ENCODE measurements at places on chromosomes 5 and 9.

GRCh38 chr5:163347671-163348070 lies 89.7 kb upstream of the CCNG1 start:
- DNase-seq: peak; percentile 20

DNA sequence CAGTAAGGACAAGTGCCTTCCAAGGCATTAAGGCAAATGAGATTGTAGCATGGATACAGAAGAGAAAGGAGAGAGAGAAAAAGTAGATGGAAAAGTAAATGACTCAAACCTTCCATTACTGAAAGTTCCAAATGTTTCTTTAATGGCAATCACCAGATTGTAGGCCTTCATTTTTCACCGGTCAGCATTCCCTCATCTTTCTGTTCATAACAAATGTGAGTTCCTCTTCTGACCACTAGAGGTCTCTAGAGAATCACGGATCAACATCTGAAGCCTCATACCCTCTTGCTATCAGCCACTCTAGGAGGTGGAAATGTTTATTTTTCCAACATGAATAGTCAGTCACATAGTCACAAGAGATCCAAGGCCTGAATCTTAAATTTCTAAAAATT lies 73.6 kb upstream of the RPS23 start:
- peak; percentile 32 for DNase-seq

- DNase-seq: no peak
Measured at GRCh38 chr5:84131372-84131771, 253.3 kb downstream of the EDIL3 start.

DNA sequence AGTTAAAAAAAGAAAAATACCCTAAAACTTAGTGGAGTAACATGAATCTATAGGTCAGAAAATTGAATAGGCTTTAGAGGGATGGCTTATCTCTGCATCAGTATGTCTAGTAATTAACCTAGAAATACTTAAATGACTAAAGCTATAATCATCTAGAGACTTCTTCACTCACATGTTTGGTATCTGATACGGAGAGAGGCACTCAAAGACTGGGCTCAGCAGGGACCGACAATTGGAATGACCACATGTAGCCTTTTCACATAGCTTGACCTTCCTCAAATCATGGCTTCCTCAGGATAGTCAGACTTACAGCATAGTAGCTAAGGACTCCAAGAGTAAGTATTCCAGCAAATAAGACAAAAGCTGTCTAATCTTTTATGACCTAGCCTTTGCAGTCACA lies 105.3 kb upstream of the RORB start:
- no peak for DNase-seq

DNA sequence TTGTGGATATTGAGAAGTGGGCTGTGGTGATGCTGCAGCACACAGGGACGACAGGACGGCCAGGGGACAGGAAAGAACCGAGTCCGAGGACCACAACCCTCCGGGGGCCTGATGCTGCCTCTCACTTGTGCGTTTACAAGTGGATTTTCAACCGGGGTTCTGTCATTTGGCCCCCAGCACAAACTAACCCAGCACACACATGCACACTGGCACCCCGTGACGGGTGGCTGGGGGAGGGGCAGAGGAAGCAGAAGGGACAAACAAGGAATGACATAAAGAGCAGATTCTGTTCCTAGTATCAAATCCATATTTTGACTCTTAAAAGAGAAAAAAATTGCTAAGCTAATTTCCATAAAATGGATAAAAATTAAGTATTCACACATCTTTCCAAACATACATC lies 18.3 kb upstream of the ZFYVE16 start:
- DNase-seq: no peak

All from NCI-H1694 (cell line).